ENCODE measurements at places on chromosomes 16 and 17.
A peak's percentile ranks its signal among the peaks of the same experiment; 100 is the strongest.

DNA sequence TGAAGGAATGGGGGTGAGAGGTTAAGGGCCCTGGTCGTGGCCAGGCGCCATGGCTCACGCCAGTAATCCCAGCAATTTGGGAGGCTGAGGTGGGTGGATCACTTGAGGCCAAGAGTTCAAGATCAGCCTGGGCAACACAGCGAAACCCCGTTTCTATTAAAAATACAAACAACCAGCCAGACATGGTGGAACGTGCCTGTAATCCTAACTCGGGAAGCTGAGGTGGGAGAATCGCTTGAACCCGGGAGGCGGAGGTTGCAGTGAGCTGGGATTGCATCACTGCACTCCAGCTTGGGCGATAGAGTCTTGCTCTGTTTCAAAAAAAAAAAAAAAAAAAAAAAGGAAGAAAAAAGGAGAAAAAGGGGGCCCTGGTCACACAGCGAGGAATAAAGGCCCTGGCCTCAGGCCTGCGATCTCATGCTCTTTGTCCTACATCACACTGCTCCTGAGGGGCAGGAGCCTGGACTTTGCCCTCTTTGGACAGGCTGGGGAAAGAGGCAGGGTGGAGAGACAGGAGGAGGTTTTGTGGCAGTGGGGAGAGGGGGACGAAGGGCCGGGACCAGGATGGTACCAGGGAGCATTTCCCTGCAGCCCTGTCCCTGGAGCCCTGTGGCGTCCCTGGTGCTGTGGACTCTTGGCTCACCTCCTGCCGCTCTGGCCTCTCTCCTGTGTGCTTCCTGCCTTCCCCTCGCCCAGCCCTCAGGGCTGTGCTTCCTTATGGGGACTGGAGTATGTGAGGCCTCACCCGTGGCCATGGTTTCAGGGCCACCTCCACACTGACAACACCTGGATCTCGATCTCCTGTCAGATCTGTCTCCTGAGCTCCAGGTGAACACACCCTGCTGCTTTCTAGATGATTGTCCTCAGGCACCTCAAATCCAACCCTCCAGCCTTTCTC, 19.7 kb upstream of the SLC25A19 start:
- no peak for DNase-seq

DNA sequence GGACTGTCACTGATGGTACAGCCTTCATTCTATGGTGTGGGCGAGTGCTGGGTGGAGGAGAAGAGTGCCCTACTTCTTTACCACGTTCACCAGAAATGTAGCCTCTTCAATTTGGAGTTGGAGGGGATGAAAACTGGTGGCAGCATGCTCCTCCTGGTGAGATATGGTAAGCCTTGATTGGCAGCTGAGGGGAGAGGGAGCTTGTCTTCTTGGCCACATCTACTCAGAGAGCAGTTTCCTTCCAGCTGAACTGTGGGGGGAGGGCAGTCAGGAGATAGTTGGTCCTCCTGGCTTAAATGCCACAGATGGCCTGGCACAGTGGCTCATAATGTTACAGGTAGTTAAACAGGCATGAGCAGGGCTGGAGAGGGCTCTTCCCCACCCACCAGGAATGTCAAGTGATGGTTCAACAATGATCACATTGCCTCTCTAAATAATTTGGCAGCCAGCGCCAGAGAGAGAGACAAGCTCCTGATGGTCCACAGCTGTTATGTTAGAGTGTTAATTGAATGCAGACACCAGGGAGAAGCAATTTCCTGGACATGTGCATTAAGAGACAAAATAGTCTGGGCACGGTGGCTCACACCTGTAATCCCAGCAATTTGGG, 9.0 kb upstream of the MAPK3 start:
- no peak for DNase-seq

DNA sequence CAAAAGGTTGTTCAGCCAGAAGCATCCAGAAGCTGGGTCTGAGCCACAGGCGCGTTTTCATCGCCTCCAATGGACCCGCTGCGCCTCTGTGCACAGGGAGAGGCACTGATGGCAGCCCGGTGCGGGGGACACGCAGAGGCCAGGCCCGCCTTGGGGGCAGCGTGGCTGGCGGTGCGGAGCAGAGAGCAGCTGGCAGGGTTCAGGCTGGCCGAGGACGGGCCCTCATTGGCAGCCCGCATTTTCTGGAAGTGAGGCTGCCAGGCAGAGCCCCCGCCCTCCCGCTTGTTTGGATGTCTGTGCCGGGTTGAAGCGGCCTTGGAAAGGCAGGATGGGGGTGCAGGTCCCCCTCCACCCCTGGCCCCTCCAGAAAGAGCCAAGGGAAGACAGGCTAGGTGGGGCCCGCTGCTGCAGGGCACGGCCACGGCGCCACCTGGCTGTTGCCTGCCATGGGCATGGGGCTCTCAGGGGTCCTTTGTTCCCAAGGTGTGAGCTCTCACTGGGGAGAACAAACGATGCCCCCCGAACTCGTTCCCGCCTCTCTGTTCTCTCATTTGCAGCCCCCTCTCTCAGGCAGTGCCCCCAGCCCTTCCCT, 18.8 kb downstream of the GSE1 start:
- DNase-seq, result no peak

DNA sequence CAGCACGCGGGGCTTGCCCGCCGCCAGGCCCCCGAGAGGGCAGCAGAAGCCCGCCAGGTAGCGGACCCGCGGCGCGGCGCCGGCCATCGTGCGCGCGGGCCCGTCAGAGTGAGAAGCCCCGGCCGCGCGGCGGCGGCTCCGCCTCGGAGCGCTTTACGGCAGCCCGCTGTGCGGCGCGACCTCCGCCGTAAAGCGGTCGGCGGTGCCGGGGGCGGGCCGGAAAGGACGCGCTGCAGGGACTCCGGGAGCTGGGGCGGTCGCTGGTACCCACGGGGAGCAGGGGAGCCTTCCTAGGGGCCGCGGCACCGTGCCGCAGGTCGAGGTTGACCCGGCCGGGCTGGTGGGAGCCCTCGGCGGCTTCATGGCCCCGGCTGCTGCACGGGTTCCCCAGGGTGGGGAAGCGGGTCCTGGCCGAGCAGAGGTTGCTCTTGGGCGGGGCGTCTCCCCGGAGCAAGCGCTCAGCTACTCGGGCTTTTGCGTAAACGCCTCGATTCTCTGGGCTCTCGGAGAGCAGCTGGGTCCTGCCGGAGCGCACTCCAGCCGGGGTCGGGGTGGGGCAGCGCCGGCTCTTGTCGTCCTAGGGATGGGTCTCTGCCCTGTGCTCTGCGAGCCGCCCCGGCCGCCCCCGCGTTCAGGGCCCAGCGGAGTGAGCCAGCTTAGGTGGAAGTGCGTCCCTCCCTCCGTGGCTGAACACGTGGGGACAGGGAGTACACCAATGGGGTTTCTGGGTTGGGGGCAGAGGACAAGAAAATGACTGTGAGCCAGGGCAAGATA, at the start of gene FAAP100:
Gene FAAP100, minus strand, starts transcription at position 110 of the 774 bp plus-strand sequence. Its CDS starts 23 bp downstream, at position 87.
- peak; percentile 77 for DNase-seq

Measured in C1 segment of cervical spinal cord (tissue), 14 donors.